Right ventricle myocardium inferior (tissue), 1 donor: ENCODE measurements at places on chromosomes 12 and 14.

DNA sequence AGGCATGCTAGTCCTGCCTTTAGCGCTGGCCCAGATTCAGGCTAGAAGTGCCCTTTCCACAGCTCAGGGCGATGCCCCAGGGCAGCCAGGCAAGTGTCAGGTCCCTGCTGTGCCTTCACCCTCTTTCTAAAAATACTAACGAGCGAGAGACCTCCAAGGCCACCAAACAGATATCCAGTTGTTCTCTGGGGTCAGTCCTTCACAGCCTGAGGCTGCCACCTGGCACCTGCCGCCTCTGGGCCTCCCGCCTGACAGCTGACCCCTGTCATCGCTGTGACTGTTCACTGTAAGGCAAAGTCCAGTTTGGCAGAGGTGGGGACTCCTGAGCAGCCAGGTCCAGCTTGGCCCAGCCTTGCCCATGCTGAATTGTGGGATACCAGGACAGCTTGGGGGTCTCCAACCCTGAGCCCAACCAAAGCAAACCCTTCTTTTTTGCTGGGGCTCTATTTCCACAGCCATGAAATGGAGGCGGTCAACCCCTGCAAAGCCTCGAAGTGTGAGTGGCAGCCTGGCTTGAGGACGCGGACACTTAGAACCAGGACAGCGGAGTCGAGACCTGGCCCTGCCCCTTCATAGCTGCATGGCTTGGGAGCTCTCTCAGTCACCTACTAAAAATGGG, 79.9 kb downstream of the NINJ2 start:
- DNase-seq, result peak; percentile 74

- DNase-seq, result no peak
Measured at GRCh38 chr12:101002696-101003419, 207.2 kb downstream of the SLC5A8 start.

GRCh38 chr12:130336723-130337487, 782 bp upstream of the PIWIL1 start:
- DNase-seq, result no peak

GRCh38 chr12:74440469-74440868, 97.2 kb upstream of the ATXN7L3B start:
- no peak for DNase-seq

DNA sequence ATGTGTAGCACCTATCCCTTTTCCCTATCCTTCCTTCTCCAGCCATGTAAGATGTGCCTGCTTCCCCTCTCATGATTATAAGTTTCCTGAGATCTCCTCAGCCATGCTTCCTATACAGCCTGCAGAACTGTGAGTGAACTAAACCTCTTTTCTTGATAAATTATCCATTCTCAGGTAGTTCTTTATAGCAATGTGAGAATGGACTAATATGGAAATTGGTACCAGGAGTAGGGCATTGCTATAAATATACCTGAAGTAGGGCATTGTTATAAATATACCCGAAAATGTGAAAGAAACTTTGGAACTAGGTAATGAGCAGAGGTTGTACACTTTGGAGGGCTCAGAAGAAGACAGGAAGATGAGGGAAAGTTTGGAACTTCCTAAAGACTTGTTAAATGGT, 48.9 kb downstream of the SDR9C7 start:
- no peak for DNase-seq

DNA sequence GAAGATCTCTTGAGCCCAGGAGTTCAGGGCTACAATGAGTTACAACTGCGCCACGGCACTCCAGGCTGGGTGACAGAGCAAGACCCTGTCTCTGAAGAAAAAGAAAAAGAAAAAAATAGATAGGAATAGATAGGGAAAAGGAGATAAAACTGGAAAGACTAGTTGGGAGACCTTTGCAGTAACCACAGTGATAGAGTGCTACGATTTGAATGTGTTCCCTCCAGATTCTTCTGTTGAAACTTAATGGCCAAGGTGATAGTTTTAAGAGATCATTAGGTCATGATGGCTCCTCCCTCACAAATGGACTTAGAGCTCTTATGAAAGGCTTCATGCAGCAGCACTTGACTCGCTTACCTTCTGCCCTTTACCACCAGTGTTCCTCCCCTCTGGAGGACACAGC, 13.5 kb upstream of the ATF1 start:
- DNase-seq, result no peak

- no peak for DNase-seq
Measured at GRCh38 chr12:27547592-27547991, 23.6 kb downstream of the PPFIBP1 start.

DNA sequence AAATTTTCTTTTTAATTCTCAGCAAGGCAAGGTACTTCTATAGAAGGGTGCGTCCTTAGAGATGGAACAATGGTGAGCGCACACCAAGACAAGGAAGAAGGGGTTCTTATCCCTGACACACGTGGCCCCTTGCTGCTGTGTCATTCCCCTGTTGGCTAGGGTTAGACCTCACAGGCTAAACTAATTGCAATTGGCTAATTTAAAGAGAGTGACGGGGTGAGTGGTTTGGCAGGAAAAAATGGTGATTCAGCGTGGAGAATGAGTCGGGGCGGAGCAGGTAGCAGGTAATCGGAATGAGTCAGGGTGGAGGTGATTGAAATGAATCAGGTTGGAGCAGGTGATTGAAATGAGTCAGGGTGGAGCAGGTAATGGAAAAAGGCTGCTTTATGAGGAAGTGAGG, 36.3 kb upstream of the HECTD1 start:
- no peak for DNase-seq
